ENCODE measurements at places on chromosomes 7 and 10.

- peak; percentile 63 for DNase-seq
Observed at GRCh38 chr10:110209926-110210673, 2.7 kb downstream of the MXI1 start.

- DNase-seq, result peak; percentile 12
Observed at GRCh38 chr7:81887098-81888090, 117.5 kb upstream of the HGF start.

GRCh38 chr10:71257319-71257997 lies 45.1 kb downstream of the UNC5B start:
- no peak for DNase-seq

GRCh38 chr10:102621443-102622325 lies 22.6 kb upstream of the TRIM8 start:
- DNase-seq, result no peak

GRCh38 chr7:102287981-102288278 lies 1.3 kb downstream of the SH2B2 start:
- DNase-seq, result no peak

DNA sequence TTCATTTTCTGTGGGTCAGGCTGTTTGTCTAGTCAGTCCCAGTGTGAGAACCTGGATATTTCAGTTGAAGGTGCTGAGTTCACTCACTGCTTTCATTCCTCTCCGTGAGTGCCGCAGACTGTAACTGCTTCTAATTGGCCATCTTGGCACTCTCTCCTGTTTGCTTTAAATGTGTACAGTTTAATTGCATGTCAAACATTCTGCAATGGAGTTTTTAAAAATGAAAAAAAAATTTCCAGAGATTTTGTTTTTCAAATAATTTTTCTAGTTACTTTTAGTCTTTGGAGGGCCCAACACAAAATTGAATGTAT lies 87.8 kb downstream of the CCSER2 start:
- DNase-seq, result no peak

- no peak for DNase-seq
Observed at GRCh38 chr10:116728526-116729096, 13.8 kb downstream of the HSPA12A start.

DNA sequence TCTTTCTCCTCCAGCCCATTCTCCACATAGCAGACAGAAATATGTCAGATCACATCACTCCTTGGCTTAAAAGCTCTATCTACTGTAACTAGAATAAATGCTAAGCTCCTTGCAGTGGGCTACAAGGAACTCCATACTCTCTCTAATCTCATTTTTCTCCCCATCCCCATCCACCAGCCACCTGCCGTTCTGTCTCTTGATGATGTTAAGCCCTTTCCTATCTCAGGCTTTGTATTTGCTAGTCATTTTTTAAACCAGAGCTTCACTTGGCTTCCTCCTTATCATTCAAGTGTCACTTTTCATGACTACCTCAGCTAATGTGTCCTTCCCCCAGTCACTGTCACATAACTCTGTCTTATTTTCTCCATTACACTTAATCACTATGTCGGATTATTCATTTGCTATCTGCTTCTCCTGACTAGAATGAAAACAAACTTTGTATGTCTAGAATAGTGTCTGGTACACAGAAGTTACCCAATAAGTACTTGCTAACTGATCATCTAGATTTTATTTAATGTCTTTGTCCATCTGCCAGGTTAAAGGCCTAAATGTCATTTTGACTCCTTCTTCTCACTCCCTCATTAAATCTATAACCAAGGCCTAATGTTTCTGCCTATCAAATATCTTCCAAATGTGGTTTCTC lies 87.2 kb upstream of the RPA3 start:
- no peak for DNase-seq

- DNase-seq, result peak; percentile 18
Observed at GRCh38 chr7:45435846-45436245, 138.3 kb upstream of the ADCY1 start.

- DNase-seq, result no peak
Observed at GRCh38 chr7:73963252-73963822, 64.6 kb upstream of the ELN start.

DNA sequence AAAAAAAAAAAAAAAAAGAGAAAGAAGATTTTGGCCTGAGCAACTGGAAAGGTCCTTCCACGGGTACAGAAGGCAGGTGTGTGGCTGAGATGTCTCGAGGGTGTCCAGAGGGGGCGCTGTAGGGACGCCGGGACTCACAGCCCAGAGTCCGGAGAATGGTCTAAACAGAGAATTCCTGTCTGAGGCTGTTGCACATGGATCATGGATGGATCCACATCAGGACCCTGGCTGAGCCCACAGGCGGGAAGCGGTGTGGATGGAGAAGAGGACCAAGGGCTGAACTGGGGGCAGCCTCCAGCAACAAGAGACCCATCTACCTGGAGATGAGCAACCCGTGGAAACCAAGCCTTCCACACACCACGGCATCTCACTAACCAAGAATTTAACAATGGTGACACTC lies 55.0 kb downstream of the PKD1L1 start:
- no peak for DNase-seq

DNA sequence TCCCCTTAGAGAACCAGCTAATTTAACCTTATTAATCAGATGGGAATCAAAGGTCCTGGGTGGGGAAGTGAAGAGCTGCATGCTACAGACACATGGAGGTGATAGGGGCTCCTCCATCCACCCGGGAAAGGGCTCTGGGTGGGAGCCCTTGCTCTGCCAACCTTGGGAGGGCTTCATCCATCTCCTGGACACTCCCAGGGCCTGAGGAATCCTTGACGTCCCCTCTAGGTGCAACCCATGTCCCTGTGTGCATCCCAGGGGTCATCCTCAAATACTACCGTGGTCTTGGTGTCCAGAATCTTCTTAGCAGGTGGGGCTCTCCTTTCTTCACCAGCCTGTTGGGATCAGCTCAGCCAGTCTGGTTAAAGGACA lies 55.4 kb upstream of the IGFBP3 start:
- DNase-seq, result no peak

DNA sequence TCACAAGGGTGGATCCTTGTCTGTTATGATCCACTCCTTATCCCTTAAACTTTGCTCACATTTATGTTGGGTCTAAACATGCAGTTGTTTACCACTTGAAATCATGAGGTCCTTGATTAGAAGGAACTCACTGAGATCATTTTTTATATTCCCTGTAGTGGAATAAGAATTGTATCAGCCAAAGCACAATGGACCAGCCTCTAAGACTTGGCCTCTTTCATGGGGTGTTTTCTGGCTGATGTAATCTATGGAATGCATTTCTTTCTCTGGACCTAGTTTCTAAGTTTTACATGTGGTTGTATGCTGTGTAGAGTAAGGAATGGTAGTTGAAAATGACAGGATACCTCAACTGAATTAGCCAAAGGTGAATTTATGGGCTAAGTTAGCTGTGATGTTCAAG lies 376.6 kb downstream of the SORCS3 start:
- peak; percentile 64 for DNase-seq

GRCh38 chr7:135333200-135333599 lies 99.6 kb downstream of the STRA8 start:
- no peak for DNase-seq

GRCh38 chr7:26052706-26053105 lies 99.3 kb upstream of the NFE2L3 start:
- DNase-seq, result no peak

GRCh38 chr7:108263425-108263824 lies 133.3 kb upstream of the LAMB4 start:
- DNase-seq, result peak; percentile 83

DNA sequence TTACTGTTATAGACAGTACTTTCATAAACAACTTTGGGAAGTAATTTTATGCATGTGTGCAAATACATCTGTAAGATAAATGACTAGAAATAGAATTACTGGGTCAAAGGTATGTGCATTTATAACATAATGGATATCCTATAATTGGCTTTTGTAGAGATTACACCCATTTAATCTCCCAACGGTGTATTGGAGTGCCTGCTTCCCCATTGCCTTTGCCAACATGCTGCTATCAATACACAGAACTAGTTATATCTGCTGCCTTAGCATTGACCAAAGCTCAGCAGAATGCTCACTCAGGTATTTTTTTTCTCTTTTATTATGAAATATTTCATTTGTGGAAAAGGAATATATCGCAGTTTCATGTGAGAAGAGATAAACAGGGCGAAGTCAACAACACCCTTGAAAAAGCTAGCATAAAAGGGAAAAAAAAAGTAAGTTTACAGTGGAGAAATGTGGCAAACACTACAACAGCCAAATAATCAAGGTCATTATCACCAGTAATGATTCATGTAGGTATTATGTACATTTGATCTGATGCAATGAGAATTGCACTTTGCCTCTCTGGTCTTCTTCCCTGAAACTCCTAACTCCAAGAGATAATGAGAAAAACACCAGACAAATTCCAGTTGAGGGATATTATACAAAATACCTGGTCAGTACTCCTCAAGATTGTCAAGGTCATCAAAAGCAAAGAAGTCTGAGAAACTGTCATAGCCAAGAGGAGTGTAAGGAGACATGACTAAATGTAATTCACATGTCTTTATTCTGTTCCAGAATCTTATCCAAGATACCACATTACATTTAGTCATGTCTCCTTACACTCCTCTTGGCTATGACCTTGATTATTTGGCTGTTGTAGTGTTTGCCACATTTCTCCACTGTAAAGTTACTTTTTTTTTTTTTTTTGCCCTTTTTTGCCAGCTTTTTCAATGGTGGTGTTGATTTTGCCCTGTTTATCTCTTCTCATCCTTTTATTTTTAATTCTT lies 36.8 kb downstream of the MARCHF5 start:
- DNase-seq, result no peak

GRCh38 chr10:137031-137430 lies 1.8 kb downstream of the ZMYND11 start:
- no peak for DNase-seq

Data from muscle of leg (tissue), 16 donors.